GM18507 (cell line): ENCODE measurements at places on chromosomes 3 and 15.

DNA sequence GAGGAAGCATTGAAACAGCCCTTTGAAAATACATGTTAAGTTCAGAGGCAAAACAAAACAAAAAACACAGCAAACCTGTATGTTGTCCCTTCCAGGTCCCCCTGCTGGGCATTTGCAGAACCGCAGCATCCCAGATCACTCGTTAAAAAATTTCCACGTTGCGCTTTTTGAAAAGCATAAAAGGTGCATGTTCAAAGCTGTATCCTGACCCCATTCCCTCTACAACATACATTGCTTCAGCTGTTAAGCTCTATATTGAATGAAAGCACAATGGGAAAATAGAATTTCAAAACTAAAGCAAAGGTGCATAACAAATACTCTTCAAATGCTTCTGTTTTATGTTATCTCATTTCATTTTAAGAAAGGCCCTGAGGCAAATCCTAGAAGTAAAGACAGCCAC lies 328.3 kb downstream of the THSD4 start:
- DNase-seq = no peak

DNA sequence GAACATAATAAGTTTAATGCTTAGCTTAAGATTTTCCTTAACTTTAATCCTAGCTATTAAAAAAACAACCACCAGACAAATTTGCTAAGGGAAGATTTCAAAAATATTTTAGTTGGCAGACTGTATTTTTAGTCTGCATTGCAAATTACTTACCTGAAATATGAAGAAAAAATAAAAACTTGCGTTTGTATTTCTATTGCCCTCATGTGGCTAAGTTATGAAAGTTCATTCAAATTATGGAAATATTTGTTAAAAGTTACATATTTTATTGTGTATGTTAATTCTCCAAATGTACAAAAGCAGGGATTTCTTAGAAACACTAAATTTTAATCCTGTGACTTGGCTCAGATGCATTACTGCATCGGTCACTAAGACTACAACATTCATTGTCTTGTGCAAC lies 15.0 kb downstream of the GTF2A2 start:
- DNase-seq = no peak

GRCh38 chr15:70327856-70328678 lies 230.3 kb upstream of the TLE3 start:
- no peak for DNase-seq

GRCh38 chr15:40310001-40310959 lies 2.5 kb upstream of the PLCB2 start:
- no peak for DNase-seq

DNA sequence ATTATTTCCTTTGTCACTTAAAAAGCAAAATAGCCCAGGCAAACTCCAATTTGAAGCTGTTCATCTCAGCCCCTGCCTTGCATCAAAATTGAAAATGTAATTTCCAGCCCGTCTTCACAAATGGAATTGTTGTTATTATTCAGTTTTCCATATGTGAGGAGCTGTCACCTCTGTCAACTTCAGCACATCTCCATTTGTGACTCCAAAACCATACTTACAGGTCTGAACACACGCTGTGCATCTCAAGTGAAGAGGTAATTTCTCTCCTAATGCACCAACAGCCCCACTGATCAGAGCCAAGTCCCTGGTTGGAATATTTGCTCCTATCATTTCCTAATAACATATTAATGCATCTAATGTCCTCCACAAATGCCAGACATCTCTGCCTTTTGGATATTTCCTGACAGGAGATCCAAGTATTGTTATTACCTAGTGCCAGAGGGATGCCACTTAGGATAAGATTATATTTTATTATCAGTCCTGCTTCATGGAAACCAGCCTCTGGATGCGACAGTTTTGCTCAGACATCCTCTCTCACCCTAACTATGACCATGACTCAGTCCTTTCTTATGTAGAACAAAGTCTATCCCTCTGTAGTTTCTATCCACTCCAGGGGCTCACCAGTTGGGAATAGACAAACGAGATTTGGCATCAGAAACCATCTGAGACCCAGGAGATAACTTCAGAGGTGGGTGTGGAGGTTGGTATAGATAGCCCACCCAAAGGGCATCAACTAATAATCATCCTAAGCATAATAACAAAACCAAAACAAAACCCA lies 379.8 kb downstream of the VPS13C start:
- DNase-seq = no peak

GRCh38 chr3:103247459-103247858 lies 812.6 kb downstream of the ZPLD1 start:
- DNase-seq = no peak

- no peak for DNase-seq
These were observed 308.8 kb upstream of the NR2E3 start for GRCh38 chr15:71501344-71502076.

GRCh38 chr3:32202496-32202895 lies 36.0 kb upstream of the CMTM8 start:
- no peak for DNase-seq

GRCh38 chr15:79067969-79068368 lies 22.6 kb downstream of the RASGRF1 start:
- no peak for DNase-seq

DNA sequence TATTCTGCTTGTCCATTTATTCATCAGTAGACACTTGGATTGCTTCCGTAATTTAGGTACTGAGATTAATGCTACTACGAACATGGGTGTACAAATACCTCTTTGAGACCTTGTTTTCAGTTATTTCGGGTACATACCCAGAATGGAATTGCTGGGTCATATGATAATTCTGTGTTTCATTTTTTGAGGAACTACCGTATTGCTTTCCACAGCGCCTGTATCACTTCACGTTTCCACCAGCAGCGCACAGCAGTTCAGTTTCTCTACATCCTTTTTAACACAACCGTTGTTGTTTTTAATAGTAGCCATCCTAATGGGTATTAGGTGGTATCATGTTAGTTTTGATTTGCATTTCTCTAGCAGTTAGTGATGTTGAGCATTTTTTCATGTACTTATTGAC lies 9.5 kb downstream of the PAK2 start:
- no peak for DNase-seq
